HT1080 (cell line): ENCODE measurements at places on chromosomes 6 and 20. TPM values are rescaled to one million over a fixed set of nuclear protein-coding genes. Genes with fewer than 3 reads are reported as not detected.

The COQ3 gene
- total RNA-seq = 12.1 and 15.3 TPM in 2 replicates

The OOEP gene
- not detected in 2 replicates for total RNA-seq

- no peak for DNase-seq
Observed at GRCh38 chr6:65280060-65280459, 427.0 kb downstream of the EYS start.

DNA sequence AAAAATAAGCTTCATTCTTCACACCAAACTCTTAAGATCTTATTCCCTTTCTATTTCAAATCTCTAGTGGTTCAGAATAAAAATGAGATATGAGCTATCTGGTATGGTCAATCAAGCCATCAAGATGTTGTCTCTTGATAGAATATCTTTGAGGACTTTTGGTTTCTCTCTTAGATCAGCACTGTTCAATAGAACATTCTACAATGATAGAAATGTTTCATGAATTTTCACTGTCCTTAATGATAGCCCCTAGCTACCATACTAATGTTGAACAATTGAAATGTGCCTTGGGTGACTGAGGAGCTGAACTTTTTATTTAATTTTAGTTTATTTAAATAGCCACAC, 24.1 kb upstream of the HINT3 start:
- DNase-seq = no peak

GRCh38 chr20:62529896-62530642, 54.3 kb upstream of the GATA5 start:
- DNase-seq = no peak

DNA sequence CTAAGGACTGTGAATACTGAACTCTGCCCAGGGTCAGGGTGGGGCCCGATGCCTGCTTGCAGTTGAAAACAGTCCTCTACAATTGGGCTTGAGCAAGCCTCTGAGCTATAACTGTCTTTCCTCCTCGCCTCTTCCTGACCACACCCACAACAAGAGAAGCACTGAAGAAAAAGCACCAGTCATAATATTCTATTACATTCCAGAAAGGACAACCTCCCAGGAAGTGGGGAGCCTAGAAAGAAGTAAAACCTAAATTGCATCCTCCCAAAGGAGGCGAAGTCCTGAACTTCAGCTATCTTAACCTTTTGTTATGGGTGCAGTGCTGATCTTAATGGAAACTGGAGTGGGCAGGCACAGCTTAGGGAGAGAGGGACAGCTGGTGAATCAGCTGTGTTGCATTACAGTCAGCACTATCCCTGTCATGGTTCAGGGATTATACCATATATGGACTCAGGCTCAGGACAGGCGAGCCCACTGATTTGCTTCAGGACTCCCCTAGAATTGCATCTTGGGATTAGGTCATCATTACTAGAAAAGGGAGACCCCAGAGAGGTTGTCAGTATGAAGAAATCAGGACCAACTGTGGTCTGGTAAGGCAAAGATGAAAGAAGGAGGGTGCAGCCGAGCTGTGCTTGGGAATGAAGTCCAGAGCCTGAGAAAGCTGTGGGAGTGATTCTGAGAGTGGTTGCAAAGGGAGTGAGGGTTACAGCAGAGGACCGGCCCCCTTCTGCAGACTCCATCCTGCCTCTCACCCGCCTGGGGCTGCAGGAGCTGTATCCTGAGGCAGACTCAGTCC, 18.3 kb upstream of the TRAM2 start:
- peak; percentile 82 for DNase-seq

- DNase-seq = no peak
Observed at GRCh38 chr6:147666255-147666654, 157.8 kb downstream of the SAMD5 start.
